ENCODE measurements at places on chromosomes 1 and 21.

- no peak for DNase-seq
These were observed 138.0 kb downstream of the HS2ST1 start for GRCh38 chr1:87052400-87052799.

GRCh38 chr1:213393860-213394259, 342.8 kb downstream of the RPS6KC1 start:
- DNase-seq: no peak

DNA sequence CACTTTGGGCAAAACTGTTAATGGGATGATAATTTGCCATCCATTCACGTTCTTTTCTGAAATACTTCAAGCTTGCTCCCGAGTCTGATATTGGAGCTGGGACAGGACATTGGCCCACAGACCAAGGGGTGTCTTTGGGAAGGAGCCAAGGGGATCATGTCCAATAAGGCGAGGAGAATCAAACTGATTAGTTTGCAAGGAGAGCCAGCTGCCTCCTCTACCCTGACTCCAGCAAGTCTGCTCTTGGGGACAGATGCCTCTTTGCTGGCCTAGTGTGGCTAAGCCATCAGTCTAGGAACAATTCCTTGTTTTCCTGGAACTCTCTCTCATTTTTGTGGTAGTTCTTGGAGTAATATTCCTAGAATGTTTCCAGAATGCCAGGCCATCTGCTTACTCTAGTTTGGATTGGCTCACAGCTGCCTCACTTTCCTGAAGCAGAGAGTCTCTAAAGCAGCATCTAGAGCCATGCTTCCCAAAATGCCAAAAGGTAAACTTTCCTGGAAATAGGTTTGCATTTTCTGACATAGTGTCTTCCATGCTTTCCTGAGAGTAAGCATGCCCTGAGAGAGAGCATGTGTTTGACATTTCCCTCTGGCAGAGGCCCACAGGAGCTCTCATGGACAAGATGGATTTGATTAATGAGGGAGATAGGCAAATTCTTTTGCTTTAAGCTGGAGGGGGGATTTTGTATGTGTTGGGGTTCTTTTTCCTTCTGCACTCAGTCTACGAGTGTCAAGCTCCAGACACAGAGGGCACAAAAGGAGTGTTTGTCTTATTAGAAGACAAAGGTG, 145.6 kb downstream of the GDAP2 start:
- DNase-seq: no peak

- DNase-seq: no peak
These were observed 160.0 kb upstream of the ARHGEF16 start for GRCh38 chr1:3294450-3294849.

DNA sequence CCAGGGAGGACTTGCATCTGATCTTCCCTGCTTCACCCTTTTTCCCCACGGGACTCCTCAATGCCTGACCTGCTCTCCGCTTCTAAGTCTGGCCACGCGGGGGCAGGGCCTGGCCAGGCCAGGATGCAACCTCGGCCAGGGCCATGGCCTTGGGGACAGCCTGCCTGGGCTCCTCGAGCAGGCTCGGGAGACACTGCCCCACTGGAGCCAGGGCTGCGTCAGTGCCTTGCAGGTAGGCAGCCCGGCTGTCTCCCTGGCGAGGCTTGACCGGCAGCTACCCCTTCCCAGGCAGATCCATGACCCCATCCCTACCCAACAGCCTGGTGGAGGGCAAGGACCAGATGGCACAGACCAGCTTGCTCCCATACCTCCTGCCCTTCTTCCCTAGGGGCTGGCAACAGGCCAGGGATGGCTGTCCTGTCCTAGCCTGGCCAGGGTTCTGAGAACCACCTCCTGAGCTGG, 2.7 kb upstream of the PRDM16 start:
- no peak for DNase-seq

DNA sequence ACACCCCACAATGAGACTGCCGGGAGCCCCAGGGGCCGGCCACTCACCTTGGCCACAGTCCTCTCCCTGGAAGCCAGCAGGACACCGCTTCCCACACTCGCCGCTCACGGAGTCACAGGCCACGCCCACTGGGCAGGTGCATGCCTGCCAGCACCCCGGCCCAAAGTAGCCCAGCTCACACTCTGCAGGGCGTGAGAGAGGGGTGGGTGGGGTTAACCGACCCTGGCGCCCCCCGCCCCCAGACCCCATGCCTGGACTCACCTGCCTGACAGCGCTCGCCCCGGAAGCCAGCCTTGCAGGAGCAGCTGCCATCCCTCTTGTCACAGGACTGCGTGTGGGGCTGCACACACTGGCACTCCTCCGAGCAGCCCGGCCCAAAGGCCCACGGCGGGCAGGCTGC, 50.7 kb downstream of the ARHGEF16 start:
- DNase-seq: no peak

- no peak for DNase-seq
These were observed 89.3 kb downstream of the LACTBL1 start for GRCh38 chr1:22883406-22883805.

DNA sequence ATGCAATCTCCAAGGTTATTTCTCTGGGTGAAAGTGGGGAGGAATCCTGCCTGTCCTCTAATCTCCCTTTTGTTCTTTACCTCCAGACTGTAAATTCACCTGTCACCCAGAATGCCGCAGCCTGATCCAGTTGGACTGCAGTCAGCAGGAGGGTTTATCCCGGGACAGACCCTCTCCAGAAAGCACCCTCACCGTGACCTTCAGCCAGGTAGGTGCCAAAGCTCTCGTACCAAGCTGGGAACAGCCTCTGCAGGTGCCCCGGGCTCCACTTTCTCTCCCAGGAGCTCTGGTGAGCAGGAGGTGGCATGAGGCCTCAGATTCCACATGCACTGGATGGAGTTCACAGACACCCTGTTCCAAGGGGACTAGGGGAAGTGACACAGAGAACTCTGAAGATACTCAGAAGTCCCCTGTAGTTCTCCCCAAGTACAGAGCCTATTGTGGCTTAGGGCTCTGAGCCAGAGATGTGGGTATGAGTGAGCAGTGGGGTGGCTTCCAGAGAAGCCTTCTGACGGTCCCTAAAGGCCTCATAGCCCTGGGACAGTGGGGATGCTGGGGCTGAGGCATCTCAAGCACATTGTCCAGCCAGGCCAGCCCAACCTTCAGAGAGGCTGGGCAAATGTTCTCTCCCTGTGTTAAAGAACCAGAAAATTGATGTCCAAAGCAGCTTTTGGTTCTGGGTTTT, 30.9 kb downstream of the RASSF5 start:
- DNase-seq: no peak

DNA sequence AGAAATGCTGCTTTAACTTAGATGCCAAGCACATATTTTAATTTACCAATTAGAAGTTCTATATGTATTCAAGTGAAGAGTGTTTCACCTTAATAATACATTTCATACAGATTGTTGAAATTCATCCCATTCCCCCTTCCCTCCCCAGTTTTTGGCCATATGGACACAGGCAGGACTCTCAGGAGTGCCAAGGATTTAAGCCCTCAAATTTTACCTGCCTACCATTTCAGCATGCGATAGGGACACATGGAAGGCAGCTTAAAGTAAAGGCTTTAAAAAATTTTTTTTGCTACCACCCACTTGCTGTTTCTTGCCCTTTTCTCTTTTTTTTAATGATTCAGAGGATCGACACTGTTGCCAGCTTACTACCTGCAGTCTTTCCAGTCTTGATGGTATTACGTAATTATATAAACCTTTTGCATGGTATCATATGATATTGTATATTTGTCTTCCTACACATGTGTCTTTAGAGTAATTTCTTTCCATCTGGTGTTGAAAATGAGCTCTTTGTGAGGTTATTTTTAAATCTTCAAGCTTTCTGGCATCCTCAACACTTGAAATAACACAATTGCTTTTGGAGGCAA, 7.0 kb downstream of the EPB41 start:
- DNase-seq: no peak

DNA sequence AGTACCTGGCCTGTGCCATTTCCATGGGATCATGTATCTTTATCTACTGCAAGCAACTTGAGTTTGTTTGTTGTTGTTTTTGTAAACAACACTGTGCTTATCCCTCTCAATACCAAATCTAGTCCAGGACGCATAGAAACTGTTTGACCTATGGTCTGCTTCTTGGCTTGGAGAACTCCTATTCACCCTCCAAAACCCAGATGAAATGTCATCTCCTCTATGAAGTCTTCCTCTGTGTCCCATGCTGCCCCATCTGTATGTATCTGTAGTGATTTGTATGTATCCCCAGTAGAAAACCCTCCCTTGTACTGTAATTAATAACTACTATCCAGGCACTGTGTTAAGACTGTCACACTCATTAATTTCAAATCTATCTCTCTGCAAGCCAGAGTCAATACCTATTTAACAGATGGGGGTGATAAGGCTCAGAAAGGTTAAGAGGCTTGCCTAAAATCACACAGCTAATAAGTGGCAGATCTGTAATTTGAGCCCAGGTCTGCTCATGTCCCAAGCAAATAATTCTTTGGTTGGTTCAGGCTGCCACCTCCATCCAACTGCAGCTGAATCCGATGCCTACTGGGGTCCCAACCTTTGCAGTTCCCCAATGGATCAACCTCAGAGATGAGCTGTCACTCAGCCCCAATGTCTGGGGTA, 24.6 kb upstream of the ECE1 start:
- DNase-seq: no peak

GRCh38 chr1:164608651-164609057, 49.7 kb downstream of the PBX1 start:
- no peak for DNase-seq

GRCh38 chr1:201422436-201423030, 1.0 kb upstream of the TNNI1 start:
- DNase-seq: peak; percentile 34

- no peak for DNase-seq
These were observed 657 bp upstream of the LIN9 start for GRCh38 chr1:226309398-226310244.

- no peak for DNase-seq
These were observed 90.0 kb upstream of the COL6A1 start for GRCh38 chr21:45891388-45892155.

GRCh38 chr1:40371707-40372258, 1.7 kb upstream of the SMAP2 start:
- no peak for DNase-seq

- DNase-seq: no peak
These were observed 52.0 kb upstream of the TACSTD2 start for GRCh38 chr1:58629031-58629462.

- DNase-seq: no peak
These were observed 1.3 kb upstream of the FLVCR1 start for GRCh38 chr1:212856755-212857154.

GRCh38 chr1:117658676-117659075, 52.8 kb downstream of the TENT5C start:
- DNase-seq: no peak

DNA sequence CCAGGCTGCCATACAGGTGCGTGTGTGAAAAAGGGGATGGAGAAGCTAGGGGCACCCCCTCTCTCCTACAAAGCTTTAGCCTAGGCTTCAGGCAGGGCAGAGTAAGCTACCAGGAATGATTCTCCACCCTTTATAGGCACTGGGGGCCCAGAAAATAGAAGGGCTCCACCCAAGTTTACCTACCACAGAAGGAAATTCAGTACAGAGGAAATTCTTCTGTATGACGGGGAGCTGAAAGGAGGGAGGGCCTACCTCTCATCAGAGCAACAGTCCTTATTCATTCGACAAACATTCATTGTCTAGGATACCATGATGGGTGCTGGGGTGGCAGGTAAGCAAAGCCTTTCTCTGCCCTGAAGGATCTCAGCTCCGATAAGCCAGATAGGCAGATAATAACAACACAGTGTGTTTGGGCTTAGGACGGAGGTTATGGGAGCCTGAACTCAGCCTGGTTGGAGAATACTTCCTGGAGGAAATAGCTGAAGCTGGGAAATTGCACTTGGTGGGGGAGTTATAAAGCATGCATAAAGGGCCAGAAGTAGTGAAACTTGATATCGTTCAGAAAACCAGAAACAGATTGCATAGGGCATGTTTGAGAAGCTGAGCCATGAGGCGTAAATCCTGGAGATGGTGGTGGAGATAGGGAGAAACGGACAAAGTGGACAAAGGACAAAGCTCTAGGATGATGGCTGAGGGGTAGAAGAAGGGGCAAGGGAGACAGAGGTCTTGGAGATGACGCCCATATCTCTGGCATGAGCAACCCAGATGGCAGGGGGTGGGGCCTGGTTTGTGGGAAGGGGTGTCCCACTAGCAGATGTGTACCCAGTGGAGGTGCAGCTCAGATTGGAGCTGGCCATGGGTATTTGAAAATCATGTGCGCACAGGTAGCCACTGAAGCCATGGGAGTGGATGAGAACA, 5.3 kb upstream of the P3R3URF start:
- DNase-seq: no peak

GRCh38 chr1:232180779-232181136, 449.2 kb downstream of the SIPA1L2 start:
- DNase-seq: peak; percentile 20

DNA sequence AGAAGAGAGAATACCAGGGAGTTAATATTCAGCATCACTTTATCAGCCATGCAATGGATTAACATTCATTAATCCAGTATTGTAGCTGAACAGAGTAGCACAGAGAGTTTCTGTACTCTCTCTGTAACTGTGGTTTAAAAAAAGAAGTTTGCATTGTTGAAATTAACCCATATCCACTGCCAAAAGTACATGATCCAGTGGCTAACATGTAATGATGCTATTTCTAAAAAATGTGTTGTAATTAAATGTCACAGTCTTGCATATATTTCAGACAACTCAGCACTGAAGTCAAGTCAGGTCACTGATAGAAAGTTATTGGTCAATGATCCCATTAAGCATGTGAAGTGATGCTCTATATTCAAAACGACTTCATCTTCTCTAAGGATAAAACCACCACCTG, 141.3 kb downstream of the NRIP1 start:
- no peak for DNase-seq

DNA sequence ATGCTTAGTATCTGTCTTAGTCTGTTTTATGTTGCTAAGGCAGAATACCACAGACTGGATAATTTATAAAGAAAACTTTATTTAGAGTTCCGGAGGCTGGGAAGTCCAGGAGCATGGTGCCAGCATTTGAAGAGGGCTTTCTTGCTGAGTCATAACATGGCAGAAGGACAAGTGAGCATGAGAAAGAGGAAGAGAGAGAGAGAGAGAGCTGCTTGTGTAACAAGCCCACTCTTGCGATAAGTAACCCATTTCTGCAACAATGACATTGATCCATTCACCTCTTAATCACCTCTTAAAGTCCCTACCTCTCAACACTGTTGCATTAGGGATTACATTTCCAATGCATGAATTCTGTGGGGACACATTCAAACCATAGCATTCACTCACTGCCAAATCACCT, 11.7 kb upstream of the MYOCOS start:
- no peak for DNase-seq

DNA sequence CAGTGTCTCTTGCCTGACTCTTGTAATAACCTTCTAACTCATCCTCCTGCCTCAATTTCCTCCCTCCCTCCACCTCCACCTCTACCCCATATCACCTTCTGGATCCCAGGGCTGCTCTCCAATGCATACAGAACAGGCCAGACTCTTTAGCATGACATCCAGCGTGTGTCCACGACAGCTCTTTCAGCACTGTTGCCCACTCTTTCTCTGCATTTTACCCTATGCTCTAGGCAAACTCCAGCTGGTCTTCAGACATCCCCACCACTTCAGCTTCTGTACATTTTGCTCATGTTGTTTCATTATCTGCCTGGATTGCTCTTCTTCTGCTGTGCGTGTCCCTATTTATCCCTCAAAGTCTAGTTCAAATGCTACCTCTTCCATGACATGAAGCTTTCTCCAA, 4.8 kb downstream of the INKA2 start:
- DNase-seq: no peak

GRCh38 chr1:20290624-20291597, at the start of gene VWA5B1:
Gene VWA5B1 (plus strand): TSS chr1:20290875. CDS start chr1:20310602, 19,727 bp downstream.
- DNase-seq: peak; percentile 29

GRCh38 chr1:30735668-30736498, 12.5 kb upstream of the MATN1 start:
- no peak for DNase-seq

- peak; percentile 21 for DNase-seq
These were observed 36.6 kb upstream of the OPRD1 start for GRCh38 chr1:28775121-28775942.

- no peak for DNase-seq
These were observed 109.0 kb downstream of the ESRRG start for GRCh38 chr1:216614011-216614934.
